Dermis microvascular lymphatic vessel endothelial cell (primary cell): ENCODE measurements at places on chromosomes 4 and X. TPM values are rescaled to one million over a fixed set of nuclear protein-coding genes. Genes with fewer than 3 reads are reported as not detected.

The FMR1NB gene
- not detected in 2 replicates for total RNA-seq

The ZAR1 gene
- total RNA-seq = not detected in 2 replicates

The CXorf51B gene
- total RNA-seq = not detected in 2 replicates

The CT83 gene
- not detected in 2 replicates for total RNA-seq

The PFKFB1 gene
- total RNA-seq = 0.13 TPM in 2 replicates

The TLR2 gene
- total RNA-seq = 0.13 and 0.77 TPM in 2 replicates

The SOWAHB gene
- under 0.01 TPM in 1 of 2 replicates, not detected in the other for total RNA-seq

The MMGT1 gene
- total RNA-seq = 5.4 and 6.3 TPM in 2 replicates

The SSX3 gene
- total RNA-seq = not detected in 2 replicates

The ADRA2C gene
- under 0.01 and 0.13 TPM in 2 replicates for total RNA-seq
